ENCODE measurements at places on chromosomes 11 and 22.

GRCh38 chr11:21630934-21631478 is 561.9 kb upstream of the ANO5 start:
- no peak for DNase-seq

- no peak for DNase-seq
Observed at GRCh38 chr11:72191961-72192381, at the start of gene FOLR1. Gene FOLR1, plus strand, starts transcription at chr11:72192140. Its CDS starts 34 bp downstream, at chr11:72192174.

- no peak for DNase-seq
Observed at GRCh38 chr11:64250415-64251015, 815 bp upstream of the PLCB3 start.

DNA sequence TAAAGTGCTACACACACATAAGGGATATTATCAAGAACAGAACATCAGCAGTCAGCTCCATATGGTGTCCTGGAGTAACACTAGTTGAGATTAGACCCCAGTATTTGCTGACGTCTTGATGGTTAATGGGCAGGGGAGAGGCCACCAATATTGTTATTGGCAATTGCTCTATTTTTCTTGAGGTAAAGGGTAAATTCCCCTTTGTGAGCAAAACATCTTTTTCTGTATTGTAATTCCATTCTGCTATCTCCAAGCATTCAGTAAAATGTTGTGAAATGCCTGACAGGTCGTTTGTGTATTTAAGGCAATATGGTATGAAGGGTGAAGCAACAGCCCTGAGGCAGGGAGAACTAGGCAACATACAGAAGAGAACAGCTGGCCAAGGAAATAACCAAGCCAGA is 21.9 kb downstream of the PC start:
- no peak for DNase-seq

GRCh38 chr11:58965246-58965985 is 26.1 kb downstream of the GLYATL1 start:
- DNase-seq = no peak

GRCh38 chr11:25838918-25839625 is 492.9 kb upstream of the ANO3 start:
- DNase-seq = no peak

Data from activated CD4-positive, alpha-beta T cell treated with anti-CD3 and anti-CD28 coated beads, Interleukin-2, amount 50 U/mL, for 48 hours (primary cell).